NCI-H1092 (cell line): ENCODE measurements at places on chromosomes 5 and 9.

DNA sequence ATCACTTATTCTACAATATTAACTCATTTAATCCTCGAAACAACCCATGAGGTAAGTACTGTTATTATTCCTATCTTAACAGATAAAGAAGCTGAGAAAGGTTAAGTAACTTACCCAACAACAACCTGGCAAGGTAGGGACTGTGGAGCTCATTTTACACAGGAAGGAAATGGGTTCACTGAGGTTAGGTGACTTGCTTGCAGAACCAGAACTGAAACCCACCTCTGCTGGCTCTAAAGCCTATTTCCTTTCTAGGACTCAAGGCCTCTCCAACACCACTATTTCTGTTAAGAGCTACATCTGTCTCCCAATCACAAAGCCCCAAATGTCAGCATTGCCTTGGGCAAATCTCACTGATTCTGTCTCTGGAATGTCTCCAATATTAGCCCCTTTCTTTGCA, 38.9 kb upstream of the IFNK start:
- DNase-seq = no peak

GRCh38 chr9:137499416-137499815, 40.3 kb upstream of the NSMF start:
- DNase-seq = no peak

GRCh38 chr5:50292735-50293394, 148.2 kb downstream of the EMB start:
- no peak for DNase-seq

DNA sequence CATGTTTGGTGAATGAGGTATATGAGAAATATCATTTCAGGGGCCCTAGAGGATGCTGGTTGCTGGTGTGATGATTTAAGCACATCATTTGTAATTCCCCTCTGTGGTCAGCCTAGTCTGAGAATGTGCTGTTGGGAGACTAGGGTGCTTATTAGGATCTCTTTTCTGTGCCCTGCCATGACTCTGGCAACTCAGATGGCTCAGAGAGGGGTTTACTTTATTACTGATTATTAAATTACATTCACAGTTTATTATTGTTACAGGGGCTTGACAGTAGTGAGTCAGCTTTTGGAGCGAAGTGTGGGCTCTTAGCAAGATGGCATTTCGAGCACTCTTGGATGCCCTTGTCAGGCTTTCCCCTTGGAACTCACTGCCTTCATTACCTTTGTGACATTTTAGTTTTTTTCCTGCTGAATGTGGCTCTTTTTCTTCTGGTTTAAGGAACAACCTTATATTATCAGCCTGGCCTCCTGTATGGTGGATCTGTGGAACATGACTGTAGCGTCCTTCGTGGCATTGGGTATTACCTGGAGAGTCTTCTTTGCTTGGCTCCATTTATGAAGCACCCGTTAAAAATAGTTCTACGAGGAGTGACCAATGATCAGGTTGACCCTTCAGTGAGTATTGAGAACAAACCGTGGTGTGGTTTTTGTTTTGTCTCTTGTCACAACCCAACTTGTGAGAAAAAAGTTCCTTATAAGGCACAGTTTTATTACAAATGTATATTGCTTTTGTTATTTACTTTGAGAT, 33.8 kb downstream of the RCL1 start:
- DNase-seq = no peak

DNA sequence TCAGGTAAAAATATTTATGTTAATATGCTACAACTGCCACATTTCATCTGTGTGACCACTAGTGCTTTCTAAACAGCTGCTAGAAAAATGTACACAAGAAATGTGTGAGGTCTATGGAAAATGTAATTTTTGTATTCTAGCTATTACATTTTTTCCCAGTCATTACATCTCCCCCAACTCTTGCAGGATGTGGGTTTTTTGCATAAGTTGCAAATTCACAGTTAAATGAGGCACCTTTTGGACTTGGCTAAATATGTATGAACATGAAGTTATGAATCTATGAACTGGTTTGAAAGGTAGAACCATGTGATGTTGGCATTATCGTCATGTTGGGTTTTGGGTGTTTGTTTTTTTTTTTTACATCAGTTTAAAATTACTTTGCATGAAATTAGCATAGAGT, 590.4 kb upstream of the WWC1 start:
- DNase-seq = no peak

- DNase-seq = no peak
These were observed 2.4 kb downstream of the PIP5KL1 start for GRCh38 chr9:127927988-127928675.

- no peak for DNase-seq
These were observed 100.1 kb upstream of the TNFAIP8 start for GRCh38 chr5:119255571-119256356.

DNA sequence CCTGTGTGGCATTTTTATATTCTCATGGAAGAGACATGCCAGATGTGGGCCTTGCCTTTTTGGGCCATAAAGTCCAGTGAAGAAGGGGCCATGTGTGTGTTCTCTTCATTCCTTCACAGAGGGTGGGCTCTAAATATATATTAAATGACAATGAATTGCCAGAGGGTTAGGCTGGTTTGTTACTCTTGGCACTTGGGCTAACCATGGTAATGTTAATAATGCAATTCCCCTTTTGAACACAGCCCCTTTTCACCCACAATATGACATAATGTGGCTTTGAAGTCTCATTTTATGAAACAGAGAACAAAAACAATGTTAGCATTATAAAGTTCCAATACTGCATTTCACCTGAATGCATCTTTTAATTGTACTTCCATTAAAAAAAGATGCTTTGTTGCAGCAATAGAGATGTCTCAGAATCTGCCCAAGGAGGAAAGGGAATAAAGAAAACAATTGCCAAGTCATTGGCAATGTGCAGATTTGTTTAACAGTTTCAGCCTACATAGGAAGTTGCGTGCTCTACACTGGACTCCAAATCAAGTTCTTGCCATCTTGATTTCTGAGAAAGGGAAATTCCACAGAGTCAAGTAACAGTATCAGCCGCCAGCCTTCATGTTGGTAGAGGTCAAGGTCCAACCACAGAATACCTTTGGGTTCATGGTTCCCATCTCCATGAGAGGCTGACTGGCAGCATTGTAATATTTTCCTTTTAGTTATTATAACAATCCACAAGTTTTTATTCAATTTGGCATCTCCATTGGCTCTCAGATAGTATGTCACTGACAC, 141.9 kb downstream of the SLC12A2 start:
- DNase-seq = no peak

DNA sequence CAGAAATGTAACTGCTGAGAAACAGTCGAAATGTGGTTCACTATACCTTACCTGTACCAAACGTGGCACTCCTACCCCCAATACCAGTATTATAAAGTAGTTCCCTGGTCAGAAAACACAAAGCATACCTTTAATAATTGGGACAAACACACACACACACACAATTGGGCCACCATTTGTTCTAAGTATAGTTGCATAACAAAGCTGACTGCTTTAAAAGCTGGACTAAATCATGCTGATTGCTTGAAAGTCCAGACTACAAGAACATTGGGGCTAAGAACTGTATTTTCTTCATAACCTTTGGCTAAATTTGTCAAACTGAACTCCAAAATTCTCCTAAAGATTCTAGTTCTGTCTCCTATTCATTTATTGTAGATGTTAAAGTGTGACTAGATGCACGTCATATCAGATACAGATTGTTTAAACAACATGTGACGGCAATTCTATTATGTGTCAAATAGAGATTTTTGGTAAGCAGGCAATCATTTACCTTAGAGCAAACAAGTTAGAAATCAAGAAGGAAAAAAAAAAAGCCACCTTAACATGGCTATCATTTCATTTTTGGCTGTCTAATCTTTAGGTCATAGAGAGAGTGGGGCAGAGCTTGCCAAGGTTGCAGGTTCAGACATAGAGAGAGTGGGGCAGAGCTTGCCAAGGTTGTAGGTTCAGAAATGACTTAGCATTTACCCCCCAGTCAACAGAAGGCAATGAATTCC, 265.1 kb downstream of the ARL15 start:
- DNase-seq = no peak

DNA sequence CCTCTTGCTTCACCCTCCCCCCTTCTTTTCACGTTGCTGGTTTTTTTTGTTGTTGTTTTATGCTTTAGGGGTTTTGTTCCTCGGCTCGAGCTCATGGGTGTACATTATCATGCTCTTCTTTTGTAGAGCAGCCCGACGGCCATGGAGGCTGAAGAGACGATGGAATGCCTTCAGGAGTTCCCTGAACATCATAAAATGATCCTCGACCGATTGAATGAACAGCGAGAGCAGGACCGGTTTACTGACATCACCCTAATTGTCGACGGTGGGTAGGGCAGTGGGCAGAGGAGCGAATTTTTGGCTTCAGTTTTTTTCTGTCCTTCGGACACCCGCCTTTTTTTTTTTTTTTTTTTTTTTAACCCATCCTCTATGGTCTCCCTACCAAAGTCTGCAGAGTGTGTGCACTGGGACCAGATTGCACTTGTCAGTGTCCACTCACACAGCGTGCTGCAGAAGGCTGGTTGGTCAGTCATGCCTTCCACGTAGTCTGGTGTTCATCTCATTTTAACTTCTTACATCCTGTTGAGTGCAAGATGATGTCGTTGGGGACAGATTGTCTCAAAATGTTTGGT, 1.3 kb downstream of the ZNF131 start:
- DNase-seq = no peak

- no peak for DNase-seq
These were observed 6.2 kb downstream of the RBM22 start for GRCh38 chr5:150694612-150695011.

GRCh38 chr5:59036274-59036961, 453.5 kb downstream of the RAB3C start:
- DNase-seq = no peak

GRCh38 chr5:128667152-128667551, 129.1 kb upstream of the FBN2 start:
- no peak for DNase-seq

DNA sequence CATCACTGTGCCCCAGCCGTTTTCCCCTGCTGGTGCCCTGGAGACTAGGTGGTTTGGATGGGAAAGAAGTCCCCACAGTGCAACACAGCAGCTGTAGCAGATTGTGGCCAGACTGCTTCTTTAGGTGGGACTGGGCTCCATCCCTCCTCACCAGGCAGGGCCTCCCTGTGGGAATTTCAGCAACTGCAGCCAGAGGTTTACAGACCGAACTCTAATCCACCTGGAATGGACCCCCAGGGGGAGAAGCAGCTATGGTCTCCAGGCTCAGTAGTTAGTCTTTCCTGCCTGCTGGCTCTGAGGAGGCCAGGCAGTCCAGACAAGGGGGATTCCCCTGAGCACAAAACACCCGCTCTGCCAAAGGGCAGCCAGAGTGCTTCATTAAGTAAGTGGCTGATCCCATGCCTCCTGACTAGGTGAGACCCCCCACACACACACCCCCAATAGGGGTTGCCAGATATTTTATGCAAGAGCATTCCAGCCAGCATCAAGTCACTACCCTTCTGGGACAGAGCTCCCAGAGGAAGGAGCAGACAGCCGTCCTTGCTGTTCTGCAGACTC, 188.9 kb downstream of the SGCD start:
- DNase-seq = no peak

DNA sequence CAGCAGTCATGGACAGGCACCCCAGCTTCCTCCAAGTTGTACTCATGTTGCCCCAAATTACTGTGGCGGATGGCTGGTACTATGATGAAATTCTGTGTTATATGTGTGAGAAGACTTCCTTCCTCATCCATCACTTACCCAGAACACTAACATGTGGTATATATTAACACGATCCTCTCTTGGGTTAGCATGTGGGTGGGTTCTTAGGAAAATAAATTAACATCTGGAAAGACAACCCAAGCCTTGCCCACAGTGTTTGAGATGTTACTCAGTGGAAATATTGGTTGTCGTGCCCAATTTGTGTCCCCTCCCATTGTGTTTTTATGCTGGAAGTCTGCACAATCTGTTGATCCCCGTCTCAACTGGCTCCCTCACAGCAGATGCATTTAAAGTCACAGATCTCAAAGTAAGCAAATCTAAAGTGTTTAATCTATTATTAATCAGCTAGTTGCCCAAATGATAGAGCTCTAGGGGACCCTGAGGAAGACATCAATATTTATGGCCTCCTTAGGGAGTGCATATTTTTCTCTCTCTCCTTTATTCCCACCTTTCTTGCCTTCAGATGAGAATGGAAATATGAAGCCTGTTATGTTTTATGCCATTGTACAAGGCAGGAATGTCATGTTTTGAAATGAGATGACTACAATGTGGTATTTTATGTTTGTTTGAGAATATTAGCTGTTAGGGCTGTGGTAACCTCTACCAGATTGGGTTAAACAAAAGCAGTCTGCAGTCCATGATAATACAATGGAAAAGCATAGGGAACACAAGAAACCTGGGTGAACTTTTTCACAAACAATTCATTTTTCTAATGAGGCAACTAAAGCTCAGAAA, 93.9 kb downstream of the GRIA1 start:
- no peak for DNase-seq

DNA sequence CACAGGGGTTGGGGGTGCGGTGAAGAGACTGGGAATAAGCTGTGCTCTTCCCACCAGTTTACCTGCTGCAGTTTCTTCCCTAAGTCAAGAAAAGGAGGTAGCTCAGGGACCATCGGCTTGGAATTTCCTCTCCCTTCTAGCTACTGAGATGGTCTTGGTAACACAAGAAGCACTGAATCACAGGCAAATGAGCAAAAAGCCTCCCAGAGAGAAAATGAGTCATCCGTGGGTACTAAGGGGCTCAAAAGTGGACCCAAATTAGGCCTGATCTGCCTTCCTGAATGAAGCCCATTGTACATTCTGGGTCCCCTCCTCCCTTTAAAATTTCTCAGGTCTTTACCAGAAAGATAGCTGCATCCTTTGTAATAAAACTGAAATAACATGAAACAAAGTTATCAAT, 49.9 kb downstream of the PTPN3 start:
- no peak for DNase-seq

DNA sequence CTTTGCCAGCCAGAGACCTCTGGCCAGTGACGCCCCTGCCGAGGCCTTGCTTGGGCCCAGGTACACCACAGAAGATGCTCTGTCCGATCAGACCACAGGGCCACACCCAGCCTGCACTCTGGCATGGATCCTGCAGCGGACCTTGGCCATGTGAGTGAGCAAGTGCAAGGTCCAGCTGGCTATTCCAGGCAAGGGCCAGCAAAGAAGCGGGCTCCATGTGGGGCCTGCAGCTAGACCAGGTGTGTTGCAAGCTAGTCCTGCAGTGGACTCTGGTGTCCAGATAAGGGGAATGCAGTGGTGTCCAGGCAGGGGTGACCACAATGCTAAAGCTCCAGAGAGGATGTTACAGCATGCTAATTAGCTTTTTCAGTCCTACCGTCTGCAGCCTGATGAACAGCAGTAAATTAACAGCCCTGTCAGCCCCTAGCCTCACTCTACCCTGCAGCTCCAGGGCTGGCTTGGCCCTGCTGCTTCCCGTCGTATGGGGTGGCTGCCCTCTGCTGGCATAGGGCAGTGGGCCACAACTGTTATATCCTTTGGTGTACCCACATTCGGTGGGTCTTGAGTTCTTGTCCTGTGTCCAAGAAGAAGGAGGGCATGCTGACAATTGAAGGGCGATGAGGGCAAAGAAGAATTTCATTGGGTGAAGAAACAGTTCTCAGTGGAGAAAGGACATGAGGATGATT, 284.5 kb upstream of the POU5F2 start:
- no peak for DNase-seq
